Kidney capillary endothelial cell (primary cell): ENCODE measurements at places on chromosomes 4 and X.

DNA sequence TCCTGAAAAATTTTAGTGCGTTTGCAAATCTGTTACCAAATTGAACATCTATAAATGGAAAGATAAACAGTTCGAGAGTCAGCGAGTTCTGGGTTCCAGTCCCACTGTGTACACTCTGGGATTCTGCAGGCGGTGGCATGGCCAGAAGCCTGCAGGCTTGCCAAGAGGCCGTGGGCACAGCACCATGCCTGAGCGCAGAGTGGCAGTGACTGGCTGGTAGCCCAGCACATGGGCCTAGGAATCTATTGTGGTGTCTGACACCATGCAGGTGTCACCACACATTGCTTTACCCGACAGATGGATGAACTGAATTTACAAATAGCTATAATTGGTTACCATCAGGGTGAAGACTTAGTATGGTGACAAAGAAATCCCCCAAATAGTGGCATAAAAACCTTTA lies 71.7 kb upstream of the TLR3 start:
- no peak for DNase-seq

GRCh38 chrX:131830400-131831184 lies 192.5 kb upstream of the STK26 start:
- DNase-seq, result peak; percentile 91

DNA sequence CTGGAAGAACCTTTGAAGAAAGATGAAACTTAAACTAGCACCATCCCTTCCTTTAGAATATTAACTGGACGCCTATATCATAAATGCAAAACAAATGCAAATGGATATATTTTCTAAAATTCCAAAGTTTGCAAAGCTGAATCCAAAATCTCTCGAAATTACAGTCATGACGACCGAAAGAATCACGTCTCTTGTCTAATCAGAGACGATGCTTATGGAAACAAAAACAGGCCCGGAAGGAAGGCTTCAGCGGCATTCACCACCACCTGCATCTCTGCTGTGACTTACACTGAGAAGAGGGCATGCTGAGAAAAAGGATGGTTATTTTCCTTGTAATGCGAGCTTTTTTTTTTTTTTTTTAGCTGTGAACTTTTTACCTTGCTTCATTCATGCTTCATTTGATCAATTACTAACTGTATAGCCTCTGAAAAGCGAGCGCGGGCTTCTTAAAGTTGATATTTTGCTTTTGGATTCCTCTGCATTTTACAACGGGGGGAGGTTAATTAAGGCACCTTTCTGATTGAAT lies 209.3 kb downstream of the SOWAHB start:
- DNase-seq, result no peak

DNA sequence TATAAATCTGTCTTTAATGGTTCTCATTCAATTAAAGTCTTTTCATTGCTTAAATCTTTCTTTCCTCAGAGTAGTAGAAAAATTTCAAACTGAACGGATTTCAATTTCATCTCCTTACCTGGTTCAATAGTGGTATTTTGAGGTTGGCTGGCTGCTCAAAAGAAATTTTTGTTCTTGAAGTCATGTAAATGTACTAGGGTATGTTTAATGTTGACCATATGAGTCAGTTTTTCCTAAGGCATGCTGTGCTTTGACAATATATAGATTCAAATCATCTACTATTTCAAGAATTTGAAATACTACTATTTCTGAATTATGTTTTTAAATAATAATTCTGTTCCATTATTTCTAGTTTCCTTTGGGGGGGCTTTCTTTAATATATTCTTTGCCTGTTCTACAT lies 105.5 kb downstream of the PACRGL start:
- DNase-seq, result no peak

DNA sequence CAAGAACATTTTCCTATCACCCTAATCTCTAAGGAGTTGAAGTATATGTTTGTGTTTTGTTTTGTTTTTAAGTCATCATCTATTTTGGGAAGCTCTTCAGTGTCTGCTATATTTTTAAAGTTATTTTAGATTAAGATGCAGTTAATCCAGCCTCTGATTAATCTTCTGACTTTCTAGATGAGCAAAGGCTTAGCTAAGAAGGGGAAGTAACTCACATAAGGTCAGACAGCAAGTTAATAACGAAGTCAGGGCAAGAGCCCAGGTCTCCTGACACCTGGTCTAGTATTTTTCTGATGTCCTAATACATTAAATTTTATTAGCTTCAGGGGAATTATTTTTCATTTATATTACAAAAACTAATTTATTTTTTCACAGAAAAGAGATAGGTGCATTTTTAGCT lies 168.5 kb downstream of the SOWAHB start:
- no peak for DNase-seq

DNA sequence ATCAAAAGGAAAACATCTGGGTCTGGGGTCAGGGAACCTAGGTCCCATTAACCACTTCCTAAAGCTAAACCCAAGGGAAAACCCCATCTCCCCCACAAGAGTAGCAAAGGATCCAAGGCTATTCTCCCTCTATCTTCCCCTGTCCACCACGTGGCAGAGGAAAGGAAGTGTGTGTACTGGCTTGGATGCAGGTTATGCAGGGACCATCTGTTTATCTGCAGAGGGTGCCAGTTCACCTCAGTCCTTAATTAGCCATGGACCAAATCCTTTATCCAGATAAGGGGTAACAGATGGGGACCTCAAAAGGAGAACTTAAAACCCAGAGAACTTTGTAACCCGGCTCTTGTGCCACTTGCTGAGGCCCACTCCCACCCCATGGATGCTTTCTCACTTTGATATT lies 135.3 kb downstream of the ZNF518B start:
- no peak for DNase-seq

GRCh38 chr4:78355306-78355705 lies 196.3 kb upstream of the ANXA3 start:
- DNase-seq, result no peak

GRCh38 chr4:2063557-2064275 lies 4.6 kb downstream of the NAT8L start:
- no peak for DNase-seq

GRCh38 chrX:75547783-75548182 lies 24.9 kb upstream of the ZDHHC15 start:
- no peak for DNase-seq

DNA sequence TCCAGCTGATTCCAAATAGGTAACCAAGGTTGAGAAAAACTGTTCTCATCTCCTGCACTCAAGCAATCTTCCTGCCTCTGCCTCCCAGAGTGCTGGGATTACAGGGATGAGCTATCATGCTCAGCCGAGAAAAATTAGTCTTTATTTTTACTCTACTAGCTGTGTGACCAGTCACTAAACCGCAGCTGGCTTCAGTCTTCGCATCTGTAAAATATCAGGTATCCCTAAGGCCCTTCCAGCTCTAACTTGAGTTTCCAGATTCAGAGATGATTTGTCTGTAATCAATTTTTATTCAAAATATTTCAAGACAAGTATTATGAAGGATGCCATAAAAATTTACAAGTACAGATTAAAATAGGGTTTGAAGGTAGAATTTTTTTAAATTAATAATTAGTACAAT lies 3.5 kb downstream of the ADH6 start:
- DNase-seq, result no peak

DNA sequence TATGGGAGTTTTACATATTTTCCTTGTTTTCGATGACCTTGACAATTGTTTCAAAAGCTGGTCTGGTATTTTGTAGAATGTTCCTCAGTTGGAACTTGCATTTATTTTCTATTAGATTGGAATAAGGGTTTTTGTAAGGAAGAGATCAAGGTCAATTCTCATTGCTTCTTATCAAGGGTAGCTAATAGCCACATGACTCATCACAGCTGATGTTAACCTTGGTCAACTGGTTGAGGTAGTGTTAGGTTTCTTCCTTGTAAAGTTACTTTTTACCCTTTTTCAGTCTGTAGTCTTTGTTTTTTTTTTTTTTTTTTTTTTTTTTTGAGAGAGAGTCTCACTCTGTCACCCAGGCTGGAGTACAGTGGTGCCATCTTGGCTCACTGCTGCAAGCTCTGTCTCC lies 257.2 kb downstream of the SNCA start:
- no peak for DNase-seq

DNA sequence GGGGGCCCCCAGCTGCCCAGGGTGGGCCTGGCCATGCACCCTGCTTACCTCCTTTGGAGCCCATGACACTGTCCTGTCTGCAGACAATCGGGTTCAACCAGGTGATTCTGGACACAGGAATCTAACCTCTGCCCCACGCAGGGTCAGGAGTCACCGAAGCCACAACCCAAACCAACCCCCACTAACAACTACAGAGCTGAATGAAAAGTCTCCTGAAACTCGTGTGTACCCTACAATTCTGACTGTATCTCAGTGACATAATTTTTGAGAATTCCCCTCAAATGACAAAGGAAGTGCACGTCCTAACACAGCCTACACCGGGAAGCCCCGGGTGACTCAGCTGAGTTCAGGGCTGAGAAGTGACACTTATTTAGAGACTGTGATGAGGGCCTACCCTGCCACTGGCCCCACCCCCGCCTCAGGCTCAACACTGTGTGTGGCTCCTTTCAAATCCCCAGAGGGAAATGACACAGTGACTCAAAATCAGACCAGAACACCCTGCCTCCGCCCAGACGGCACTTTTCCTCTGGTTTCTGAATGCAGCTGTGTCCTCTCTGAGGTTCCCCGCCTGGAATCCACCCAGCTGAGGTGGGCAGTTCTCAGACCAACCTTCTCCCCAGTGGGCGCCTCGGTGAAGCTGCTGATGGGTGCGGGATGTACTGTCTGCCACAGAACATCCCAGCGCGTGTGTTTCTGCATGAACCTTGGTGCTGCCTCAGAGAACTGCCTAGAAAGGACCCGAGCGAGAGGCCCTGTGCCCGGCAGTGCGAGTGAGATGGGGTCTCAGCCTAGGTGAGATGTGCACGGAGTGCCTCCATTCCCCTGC lies 9.9 kb downstream of the TNIP2 start:
- peak; percentile 85 for DNase-seq

- DNase-seq, result no peak
Measured at GRCh38 chr4:83108101-83108861, 6.2 kb downstream of the PLAC8 start.

GRCh38 chr4:7291372-7292114 lies 99.2 kb downstream of the SORCS2 start:
- no peak for DNase-seq

DNA sequence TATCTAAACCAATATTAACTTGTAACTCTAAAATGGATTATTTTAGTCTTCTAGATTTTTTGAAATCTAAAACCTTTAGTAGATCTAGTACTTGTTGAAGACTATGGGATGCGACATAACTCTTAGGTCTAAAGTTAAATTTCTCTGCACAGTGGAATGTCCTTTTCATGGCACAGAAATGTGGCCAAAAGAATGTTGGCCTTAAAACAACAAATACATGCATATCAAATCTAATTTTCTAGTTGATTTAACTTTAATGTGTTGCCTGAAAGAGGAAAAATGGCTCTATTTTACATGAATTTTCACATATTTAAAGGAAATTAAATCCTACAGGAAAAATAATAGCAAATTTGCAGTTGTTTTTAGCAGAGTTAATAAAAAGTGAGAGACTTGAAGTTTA lies 30.3 kb downstream of the NFKB1 start:
- no peak for DNase-seq

DNA sequence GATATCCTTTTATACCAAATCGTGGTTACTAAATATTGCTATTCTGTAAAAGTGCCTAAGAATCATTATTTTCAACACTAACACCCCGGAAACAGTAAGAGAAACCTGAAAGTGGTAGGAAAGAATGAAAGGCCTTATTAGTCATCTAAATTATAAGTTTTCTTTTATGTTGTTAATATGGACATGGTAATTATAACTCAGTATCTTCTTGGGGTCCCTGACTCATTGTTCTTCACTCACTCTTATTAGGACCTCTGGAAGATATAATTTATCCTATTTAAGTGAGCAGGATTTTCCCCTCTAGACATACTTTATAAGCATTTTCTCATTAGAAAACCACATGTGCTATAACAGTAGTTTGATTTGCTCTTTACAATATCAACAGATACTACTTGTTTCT lies 51.0 kb downstream of the SMARCA5 start:
- DNase-seq, result no peak

- no peak for DNase-seq
Measured at GRCh38 chrX:129959493-129959832, 23.0 kb upstream of the BCORL1 start.

DNA sequence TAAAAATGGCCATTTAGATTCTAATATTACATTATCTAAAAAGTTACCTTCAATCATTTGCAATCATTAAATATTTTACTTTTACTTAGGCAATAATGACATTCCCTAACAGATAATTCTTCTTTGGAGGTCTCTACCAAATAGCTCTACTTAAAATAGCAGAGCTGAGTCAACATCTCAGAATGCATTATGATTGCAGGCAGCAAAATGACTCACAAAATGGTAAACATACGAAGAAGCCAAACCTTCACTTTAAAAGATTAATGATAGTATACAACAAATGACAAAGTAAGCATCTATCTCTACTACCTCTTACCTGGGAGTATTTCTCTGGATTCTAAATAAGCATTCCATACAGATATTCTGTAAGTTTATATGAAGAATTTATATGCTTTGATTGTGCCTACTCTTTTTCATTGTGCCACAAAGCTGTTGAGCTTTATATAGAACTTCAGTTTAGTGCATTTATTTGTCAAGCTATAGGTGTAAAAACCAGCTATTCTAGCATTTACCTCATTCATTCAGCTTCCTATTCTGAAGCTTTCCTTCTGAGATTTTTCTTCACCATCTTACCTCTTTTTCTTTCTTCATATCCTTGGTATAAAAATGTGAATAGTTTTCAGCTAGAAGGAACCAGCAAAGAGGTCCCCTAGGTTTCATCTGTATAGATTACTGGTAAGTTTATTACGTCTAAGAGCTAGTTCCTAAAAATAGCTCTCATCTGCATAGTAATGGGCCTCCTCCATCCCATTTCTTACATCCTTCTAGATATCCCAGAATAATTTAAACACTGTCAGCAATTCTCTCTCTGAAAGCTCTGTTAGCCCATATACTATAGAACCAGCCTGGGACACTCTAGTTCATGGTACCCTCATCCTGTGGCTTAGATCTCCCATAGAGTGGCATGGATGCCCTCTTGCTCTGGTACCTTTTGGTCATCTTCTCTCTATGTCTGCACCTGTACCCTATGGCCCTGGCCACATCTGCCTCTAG lies 17.2 kb upstream of the SPCS3 start:
- peak; percentile 72 for DNase-seq

GRCh38 chrX:72240976-72241375 lies 2.1 kb upstream of the ERCC6L start:
- no peak for DNase-seq

GRCh38 chrX:13511241-13511943 lies 58.0 kb upstream of the EGFL6 start:
- DNase-seq, result no peak

GRCh38 chr4:178198691-178199090 lies 756.5 kb upstream of the AGA start:
- no peak for DNase-seq

GRCh38 chrX:112827292-112827903 lies 13.2 kb downstream of the AMOT start:
- DNase-seq, result no peak

- DNase-seq, result no peak
Measured at GRCh38 chrX:38675856-38676255, 114.5 kb downstream of the TSPAN7 start.

DNA sequence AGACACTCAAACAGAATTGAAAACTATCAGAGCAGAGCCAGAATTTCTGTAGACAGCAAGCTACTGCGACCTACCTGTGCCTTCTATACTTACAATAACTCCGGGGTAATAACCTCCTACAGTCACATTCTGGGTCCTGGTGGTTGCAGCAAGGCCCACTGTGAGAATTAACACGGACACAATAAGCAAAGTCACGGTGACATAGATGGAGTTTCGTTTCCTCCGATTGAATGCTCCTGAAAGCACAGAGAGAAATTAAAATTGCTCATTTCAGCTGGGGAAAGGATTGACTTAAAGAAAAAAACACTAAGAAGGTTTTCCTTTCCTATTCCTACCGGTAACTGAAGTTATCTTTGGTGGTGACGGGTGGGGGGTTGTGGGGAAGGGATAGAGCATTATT lies 7.0 kb downstream of the TMEM255A start:
- DNase-seq, result no peak
